ENCODE measurements at places on chromosomes 4 and X.

- no peak for DNase-seq
Observed at GRCh38 chr4:180950377-180950776, 1292.8 kb upstream of the TENM3 start.

- DNase-seq: no peak
Observed at GRCh38 chr4:123573866-123574508, 177.4 kb downstream of the SPRY1 start.

DNA sequence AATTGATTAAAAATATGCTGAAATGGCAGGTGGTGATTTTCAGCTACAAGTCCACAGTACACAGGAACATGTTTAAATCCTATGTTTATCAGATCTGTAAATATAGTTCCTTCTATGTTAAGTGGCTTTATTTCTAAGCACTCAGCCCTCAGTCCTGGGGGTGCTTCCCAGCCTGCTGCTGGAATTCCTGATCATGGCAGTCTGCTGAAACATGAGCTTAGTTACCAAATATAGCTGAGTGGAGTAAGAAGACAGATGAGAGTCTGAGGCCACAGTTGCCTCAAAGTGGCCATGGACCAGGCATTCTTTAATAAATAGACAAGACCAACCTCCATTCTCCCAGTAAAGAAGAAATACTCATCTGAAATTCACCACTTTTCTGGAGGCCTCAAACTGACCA lies 17.1 kb upstream of the DDX60 start:
- DNase-seq: no peak

DNA sequence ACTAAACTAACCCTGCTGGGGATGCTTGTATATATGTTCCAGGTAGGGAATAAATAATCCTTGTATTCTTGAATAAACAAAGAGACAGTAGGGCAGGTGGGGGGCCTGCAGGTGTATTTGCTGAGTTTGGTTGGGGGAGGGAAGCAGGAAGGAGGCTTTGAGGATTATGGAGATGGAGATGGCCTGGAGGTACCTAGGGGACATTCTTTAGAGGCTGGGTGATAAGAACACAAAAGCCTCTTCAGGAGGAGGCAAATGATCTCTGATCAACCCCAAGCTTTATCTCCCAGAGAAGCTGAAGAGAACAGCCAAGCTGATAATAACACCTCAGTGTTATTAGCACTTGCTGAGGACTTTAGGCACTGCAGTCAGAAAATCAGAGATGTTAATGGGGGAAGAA lies 187.7 kb downstream of the MGST2 start:
- no peak for DNase-seq

- DNase-seq: no peak
Observed at GRCh38 chr4:176841711-176842112, 49.0 kb upstream of the VEGFC start.

- no peak for DNase-seq
Observed at GRCh38 chr4:67891645-67892044, 7.8 kb upstream of the TMPRSS11D start.

DNA sequence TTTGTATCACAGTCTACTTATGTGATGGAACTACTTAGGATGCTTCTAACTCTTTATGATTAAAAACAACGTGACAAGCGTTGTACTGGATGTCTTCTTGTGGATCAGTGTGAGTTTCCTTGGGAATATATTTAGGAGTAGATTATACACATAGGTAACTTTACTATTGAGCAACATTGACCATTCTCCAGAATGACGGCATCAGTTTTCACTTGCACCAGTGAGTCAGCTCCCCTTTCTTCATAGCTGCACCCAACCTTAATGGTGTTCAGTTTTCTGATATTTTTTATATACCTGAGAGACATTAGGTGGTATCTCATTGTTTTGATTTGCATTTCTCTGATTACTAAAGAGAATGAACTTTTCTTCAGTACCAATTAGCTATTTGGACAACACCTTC lies 343.9 kb downstream of the ADGRL3 start:
- no peak for DNase-seq

- DNase-seq: no peak
Observed at GRCh38 chr4:166049036-166049435, 176.0 kb downstream of the TLL1 start.

DNA sequence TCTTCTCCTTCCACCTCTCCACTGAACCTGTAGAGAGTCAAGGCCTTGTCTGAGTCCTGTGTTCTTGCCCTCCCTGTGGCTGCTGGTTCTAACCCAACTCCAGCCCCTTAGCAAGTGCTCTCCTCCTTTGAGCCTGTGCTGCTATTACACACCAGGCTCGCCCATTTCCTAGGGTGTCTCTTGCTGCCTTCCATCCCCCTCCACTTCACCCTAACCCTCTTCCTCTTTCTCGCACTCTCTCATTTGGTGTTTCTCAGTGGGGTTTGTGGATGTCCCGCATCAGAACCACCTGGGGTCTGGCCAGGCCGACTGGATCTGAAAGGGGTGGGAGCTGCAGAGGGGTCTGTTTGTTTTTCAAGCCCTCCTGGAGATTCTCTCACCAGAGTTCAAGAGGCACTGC lies 156.7 kb downstream of the SPRY1 start:
- DNase-seq: no peak

- DNase-seq: no peak
Observed at GRCh38 chr4:108118505-108118904, 50.2 kb downstream of the LEF1 start.

DNA sequence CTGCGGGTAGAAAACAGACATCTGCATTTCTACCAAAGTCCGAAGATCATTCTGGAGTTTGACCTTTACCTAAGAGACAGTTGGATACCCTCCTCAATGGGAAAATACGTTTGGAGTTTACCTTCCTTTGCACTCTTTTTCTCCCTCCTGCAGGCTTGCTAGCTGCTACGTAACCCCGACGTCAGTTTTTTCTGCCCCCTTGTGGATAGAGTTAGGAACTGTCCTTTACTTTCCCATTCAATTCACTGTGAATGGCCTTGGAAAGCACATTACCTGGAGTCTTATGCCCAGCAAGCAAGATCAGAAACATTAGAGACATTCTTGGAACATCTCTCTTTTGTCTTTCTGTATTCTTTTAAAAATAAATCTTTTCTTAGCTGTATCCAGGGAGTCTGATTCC lies 250.7 kb downstream of the NAP1L3 start:
- DNase-seq: no peak

DNA sequence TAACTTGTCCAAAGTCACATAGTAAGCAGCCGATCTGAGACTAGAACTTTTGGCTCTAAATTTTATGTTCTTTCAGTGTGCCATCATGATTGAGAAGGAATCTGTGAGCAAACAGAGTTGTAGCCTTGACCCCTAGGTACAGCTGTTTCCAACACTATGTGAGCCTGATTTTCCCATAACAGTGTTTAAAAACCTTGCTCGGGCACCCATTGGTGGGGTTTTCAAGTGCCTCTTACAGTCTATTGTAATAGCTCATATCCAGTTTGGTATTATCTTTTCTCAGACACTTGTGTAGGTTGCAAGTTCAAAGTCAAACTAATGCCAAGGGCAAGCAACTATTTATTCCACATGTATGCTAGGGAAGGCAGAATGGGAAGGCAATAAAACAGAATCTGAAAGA lies 467.9 kb downstream of the INPP4B start:
- no peak for DNase-seq

GRCh38 chrX:149638860-149639259 lies 7.3 kb upstream of the TMEM185A start:
- DNase-seq: no peak

- no peak for DNase-seq
Observed at GRCh38 chr4:172168888-172169287, 355.7 kb downstream of the GALNTL6 start.

- DNase-seq: peak; percentile 1
Observed at GRCh38 chrX:9942086-9942485, 25.1 kb upstream of the CLDN34 start.

DNA sequence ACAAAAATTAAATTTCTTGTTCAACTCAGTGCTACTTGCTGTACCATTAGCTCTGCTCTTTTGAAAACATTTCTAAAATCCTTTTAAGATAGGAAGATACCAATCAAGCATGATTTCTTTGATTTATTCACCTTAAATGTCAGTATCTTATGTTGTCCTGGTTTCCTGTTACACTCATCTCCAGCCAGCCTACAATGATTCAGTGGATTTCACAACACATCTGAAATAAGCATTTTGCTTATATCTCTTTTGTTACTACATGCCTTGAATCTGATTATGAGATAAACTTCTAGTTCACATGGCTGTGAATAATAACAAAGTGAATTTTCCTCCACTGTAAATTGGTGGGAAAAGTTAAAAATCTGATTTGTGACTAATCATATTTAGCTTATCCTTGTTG lies 112.5 kb upstream of the BMP3 start:
- no peak for DNase-seq

DNA sequence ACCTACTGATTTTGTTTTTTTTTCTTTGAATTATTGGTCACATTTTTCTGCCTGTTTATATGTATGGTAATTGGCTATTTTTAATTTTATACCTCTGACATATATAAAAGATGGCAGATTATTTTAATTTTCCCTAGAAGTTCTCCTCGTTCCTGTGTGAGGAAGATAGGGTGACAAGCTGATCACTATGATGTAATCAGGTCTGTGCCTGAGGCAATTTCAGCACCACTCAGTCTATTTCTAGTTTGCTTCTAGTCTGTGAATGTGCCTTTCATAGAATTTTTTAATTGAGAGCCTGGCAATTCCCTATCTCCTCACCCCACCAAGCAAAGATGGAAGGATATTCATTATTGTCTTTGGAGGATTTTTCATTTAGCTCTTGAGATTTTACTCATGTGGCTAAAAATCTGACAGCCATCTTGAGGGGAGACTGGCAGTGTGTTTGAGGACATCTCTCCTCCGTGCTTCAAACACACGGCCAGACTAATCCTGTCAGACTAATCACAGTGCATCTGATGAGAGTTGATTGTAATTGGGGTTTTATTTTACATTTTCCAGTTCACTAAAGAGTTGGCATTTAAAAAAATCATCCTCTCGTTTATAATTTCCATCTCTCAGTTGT lies 500.3 kb downstream of the TRIML1 start:
- no peak for DNase-seq

DNA sequence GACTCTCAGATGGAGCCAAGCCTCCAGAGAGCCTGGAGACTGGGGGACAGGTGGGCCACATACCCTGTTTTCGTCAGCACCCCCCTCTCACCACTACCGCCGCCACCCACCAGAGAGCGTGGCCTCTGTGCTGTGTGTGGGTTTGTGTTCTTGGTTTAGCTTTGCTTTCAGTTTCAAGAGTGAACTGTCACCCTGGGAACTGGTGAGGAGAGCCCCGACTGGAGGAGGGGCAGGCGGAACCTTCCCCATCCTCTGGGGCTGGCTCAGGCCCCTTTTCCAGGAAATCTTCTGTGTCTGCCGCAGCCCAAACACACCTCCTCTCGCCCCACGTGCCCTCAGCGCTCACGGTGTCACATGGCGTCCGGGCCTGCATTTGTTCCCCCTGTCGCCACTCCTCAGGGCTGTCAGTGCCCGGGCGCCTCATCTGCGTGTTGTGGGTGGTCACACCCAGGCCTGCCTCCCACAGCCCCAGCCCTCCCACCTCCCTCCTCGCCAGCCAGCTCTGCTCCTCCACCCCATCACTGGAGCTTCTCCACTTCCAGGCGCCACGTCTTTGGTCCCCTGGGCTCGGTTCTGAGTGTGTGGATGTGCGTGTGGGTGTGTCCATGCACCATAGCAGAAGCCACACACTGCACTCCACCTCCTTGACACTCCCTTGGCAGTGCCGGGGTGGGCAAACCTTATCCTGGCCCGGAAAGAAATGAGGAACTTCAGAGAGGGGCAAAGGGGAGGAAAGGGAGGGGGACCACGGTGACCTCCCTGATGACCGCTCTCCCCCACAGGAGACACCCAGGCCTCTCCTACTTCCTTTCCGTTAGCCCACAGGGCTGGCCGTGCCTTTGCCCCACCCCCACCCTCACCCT lies 27.8 kb downstream of the ELF4 start:
- peak; percentile 42 for DNase-seq

DNA sequence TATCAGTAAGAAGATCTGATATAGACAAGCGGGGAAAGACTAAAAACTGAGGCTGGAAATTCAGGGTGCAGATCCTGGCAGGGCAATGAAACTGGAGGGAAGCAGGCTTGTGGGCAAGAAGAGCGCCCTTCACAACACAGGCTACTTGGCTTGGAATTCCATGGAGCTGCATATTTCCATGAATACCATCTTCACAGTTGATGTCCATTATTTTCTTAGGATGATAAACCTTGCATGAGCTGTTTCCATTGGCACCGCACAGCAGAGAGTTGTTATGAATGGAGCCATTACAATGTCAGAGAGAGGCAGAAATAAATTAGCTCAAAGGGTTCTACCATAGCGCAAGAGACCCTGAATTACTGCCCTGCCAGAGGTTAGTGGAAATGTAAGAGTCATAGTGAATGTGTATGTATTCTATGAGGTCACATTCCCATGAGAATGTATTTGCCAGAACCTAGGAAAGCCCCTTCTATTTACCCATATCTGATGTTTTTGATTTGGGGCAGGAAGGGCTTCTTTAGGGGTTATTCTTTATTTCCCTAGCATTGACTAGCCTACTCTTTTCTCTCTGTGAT lies 215.6 kb downstream of the PALLD start:
- no peak for DNase-seq

- peak; percentile 65 for DNase-seq
Observed at GRCh38 chrX:37846934-37847732, at the start of gene DYNLT3. TSS of gene DYNLT3 (minus strand) at chrX:37847571. CDS start at chrX:37847510, 61 bp downstream.

GRCh38 chr4:27701606-27702005 lies 841.0 kb downstream of the STIM2 start:
- DNase-seq: no peak

DNA sequence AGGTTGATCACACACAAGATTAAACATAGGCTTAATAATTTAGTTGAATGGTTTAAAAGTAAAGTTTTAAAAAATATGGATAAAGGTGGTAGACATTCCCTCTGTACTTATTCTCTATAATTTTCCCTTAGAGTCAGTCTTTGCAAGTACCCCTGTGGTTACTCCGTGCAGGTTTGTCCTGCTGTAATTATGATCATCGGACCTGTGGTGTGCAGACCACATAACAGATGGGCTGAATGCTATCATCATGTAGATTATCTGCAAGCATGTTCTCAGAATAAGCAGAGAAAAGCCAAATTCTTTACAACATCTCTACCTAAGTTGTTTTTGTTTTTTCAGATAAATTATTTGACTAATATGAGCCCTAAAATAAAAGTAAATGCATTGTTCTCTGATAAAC lies 146.8 kb downstream of the FSTL5 start:
- no peak for DNase-seq

DNA sequence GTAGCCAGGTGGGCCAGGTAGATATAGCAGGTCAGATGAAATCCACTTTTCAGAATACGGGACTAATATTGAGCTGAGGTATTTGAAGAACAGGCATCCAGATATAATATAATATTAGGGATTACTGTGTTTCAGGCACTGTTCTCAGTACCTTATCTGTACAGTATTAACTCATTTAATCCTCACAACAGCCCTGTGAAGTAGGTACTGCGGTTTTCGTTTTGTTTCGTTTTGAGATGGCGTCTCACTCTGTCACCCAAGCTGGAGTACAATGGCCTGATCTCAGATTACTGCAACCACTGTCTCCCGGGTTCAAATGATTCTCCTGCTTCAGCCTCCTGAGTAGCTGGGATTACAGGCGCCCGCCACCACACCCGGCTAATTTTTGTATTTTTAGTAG lies 129.6 kb downstream of the IL1RAPL2 start:
- no peak for DNase-seq

All from activated CD8-positive, alpha-beta memory T cell treated with anti-CD3 and anti-CD28 coated beads for 1 hour (primary cell).